Chondrocyte (in vitro differentiated cells): ENCODE measurements at places on chromosomes 7 and 10. TPM values are rescaled to one million over a fixed set of nuclear protein-coding genes. Genes with fewer than 3 reads are reported as not detected.

DNA sequence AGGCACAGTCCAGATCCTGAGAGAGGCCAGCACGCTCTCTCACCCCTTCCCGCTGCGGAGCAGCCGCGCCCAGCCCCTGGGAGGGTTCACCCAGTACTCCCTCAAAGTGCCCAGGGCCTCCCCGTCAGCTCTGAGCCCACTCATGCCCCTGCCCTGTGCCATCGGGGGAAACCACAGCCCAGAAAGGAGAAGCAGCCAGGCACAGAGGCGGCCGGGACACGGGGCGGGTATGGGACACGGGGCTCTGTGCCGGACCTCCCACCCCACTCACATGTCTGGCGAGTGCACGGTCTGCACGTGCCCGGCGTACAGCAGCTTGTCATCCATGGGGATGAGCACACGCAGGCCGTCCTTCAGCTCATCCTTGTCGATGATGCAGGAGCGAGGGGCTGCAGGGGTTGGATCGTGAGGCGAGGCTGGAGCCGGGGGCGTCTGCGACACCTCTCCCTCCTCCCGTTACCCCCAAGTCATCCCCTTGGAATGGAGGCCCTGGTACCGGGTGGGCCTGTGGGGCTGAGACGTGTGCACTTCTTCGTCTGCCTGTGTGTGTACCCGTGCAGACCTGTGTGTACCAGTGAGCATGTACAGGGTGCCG is 38.2 kb downstream of the SLC29A4 start:
- no peaks in the 10 kb centered on the region for H3K27me3 ChIP-seq
- H3K27ac ChIP-seq: peak overlapping the region; percentile 45
- H3K36me3 ChIP-seq: peaks cover 40% of the 10 kb centered on the region
- H3K4me1 ChIP-seq: no peaks in the 10 kb centered on the region
- H3K4me3 ChIP-seq: no peak overlapping the region

DNA sequence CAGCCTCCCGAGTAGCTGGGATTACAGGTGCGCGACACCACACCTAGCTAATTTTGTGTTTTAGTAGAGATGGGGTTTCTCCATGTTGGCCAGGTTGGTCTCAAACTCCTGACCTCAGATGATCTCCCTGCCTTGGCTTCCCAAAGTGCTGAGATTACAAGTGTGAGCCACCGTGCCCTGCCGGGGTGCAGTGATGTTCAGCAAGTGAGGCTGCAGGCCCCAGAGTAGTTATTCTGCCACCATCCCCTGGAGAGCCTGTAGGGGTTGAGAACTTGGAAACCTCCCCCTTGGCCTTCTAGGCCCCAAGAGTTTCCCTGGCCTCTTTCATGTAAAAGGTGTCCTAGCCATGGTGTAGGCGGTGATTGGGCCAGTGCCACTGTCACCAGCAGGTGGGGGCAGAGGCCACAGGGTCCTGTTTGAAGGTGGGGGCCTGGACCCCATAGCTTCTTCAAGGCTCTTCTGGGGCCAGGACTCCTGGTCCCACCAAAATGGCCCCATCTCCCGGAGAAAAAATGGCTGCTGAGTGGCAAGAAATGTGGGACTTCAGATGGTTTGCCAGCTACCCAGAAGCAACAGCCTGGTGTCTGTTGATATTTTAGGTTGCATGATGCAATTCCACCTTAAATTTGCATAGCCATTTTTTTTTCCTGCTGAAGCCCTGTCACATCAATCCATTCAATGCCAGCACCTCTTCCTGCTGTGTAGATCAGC is 25.5 kb upstream of the INMT start:
- H3K27ac ChIP-seq: no peak overlapping the region
- no peak for DNase-seq
- H3K4me3 ChIP-seq: no peak overlapping the region
- peaks cover 57% of the 10 kb centered on the region for H3K27me3 ChIP-seq

CASTOR2 gene
- total RNA-seq: 9.6 to 16.6 TPM (median 10.3 TPM) in 3 replicates

GRCh38 chr10:102134416-102134815 is 1.6 kb downstream of the PPRC1 start:
- no peak for DNase-seq
- peak overlapping the region; percentile 92 for H3K4me3 ChIP-seq
- H3K36me3 ChIP-seq: peaks cover 13% of the 10 kb centered on the region
- peaks cover 40% of the 10 kb centered on the region for H3K4me1 ChIP-seq
- peak overlapping the region; percentile 98 for H3K27ac ChIP-seq

CUX1 gene
- total RNA-seq: 112 to 154 TPM (median 118 TPM) in 3 replicates

DNA sequence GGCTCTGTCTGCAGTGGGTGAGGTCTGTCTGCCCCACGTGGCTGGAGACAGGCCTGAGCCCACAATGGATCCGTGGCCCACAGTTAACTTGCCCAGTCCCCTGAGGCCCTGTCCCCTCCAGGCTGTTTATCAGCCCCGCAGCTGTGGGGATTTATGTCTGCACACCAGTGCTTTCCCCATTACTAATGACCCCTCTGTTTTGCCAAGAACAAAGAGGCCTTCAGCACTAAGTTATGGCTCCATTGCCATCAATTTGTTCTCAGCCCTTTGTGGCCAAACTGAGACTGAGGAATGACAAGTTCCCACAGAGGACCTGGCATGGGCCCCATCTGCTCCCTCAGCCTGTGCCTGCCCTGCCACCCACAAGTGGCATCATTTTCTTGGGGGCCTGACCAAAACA is 138.2 kb downstream of the C10orf105 start:
- H3K36me3 ChIP-seq: no peaks in the 10 kb centered on the region
- H3K4me1 ChIP-seq: no peaks in the 10 kb centered on the region
- peaks cover 15% of the 10 kb centered on the region for H3K27me3 ChIP-seq
- DNase-seq: no peak
- H3K4me3 ChIP-seq: no peak overlapping the region
